ENCODE measurements at places on chromosomes 1 and 21.

GRCh38 chr1:51981555-51981954 is 8.9 kb downstream of the RAB3B start:
- no peak for DNase-seq

GRCh38 chr1:25703041-25703440 is 86.5 kb downstream of the MAN1C1 start:
- DNase-seq, result no peak

DNA sequence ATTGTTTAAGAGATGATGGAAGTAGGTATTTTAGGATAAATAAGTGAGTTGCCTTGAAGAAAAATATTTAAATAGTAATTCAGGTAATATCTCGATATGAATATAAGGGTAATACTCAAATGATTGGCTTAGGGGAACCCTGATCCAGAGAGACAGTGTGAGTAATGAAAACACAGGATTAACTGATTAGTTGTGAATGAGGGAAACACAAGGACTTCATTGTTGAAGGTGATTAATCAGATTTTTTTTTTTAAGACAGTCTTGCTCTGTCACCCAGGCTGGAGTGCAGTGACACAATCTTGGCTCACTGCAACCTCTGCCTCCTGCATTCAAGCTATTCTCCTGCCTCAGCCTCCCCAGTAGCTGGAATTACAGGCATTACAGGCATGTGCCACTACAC is 12.7 kb downstream of the SLC25A33 start:
- no peak for DNase-seq

- no peak for DNase-seq
Measured at GRCh38 chr1:200317236-200317635, 92.6 kb downstream of the ZNF281 start.

- no peak for DNase-seq
Measured at GRCh38 chr1:191971447-191971846, 186.8 kb upstream of the RGS18 start.

DNA sequence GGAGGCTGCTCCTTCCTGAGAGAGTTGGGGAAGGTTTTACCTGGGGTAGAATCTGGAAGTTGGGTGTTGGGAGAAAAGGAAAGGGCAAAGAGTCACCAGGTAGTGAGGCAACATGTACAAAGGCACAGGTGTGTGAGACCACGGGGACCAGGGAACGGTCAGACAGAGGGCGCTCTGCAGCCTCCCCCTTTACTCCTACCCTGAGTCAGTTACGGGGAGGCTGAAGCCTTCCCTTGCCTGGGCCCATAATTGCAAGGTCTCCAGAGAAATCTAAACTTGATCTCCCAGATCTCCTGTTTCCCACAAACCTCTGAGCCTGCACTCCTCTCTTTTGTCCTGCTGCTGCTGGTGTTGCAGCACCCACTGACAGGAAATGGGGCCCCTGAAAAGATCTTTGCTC is 22.0 kb downstream of the CCN1 start:
- DNase-seq, result no peak

GRCh38 chr1:110494522-110495406 is 24.2 kb downstream of the KCNA10 start:
- DNase-seq, result no peak

DNA sequence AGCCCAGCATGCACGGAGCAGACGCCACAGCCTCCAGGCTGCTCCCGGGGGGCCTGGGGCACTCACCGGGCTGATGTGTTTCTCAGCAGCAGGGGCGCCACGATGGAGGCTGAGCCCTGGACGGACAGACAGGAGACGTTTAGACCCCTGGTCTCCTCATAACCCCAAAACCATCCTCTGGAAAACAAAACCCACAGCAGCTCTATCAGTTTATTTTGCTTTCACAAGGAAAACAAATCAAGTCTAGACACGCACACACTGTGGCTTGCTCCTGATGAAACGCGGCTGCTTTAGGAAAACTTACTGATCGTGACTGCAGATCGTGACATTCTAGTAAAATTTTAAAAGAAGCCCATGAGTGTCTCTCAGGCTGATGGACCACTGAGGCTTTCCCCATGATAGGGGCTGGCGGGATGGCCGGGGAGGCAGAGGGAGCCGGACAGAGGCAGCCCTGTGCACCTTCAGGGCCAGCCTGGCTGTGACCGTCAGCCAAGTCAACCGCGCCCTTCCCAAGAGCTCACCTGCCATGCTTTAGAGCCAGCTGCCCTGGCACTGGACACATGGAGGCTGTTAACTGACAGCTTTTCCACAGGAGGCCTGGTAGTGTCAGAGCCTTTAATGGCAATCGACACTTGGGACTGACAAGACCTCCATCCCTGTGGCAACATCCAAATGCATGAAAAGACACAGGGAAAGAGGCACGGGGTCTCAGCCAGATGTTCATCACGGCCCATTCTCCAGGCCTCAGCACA is 5.2 kb downstream of the POFUT2 start:
- DNase-seq, result no peak

DNA sequence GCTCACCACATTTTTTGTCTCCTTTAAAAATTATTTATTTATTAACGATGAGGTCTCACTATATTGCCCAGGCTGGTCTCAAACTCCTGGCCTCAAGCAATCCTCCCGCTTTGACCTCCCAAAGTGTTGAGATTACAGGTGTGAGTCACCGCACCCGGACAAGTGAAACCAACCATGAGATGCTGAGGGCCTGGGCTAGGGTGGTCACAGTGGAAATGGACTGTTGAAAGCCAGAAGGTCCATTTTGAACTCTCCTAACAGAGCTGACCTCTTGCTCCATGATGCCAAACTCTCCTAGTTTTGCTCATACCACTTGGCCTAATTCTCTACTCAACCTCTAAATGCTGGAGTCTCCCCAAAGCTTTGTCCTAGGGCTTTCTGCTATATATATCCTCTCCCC is 109.1 kb downstream of the SLC45A1 start:
- no peak for DNase-seq

GRCh38 chr1:209256766-209257350 is 326.7 kb upstream of the CAMK1G start:
- DNase-seq, result no peak

DNA sequence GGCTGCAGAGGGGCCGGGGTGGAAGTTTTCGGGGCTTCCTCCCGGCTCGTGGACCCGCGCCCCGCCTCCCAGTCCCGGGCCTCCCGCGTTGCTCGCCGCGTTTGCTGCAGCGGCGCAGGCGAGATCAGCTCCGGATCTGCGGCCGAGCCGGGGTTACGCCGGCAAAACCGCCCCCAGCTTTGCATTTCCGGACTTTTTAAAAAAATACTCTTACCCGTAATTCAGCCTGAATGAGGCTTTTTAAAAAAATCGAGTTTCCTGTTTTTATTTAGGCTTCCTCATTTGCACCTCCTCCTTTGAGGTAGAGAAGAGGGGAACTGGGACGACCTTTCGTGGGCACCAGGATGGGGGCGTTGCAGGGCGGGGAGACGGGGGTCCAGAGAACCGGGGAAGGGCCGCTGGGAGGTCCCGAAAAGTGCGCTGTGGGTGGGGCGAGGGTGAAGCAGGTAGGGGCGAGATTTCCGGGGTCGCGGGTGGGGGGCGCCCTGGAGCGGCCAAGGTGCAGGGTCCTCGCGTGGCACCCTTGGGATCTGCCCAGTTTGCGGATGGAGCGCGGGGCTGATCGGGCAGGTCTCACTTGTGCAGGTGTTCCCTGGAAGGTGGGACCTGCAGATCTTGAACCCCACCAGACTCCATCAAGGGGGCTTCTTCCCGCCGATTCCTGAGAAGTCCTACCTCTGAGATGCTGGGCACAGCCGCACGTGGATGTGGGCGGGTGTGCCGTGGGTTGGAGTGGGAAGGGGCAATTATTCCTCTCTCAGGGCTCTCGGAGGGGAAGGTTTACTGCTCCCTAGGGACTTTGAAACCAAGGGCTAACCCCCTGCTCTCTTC is 1.1 kb downstream of the PIK3CD start:
- peak; percentile 82 for DNase-seq

- DNase-seq, result no peak
Measured at GRCh38 chr1:181112071-181112929, 23.8 kb downstream of the IER5 start.

GRCh38 chr1:5267603-5268235 is 613.3 kb downstream of the AJAP1 start:
- no peak for DNase-seq

DNA sequence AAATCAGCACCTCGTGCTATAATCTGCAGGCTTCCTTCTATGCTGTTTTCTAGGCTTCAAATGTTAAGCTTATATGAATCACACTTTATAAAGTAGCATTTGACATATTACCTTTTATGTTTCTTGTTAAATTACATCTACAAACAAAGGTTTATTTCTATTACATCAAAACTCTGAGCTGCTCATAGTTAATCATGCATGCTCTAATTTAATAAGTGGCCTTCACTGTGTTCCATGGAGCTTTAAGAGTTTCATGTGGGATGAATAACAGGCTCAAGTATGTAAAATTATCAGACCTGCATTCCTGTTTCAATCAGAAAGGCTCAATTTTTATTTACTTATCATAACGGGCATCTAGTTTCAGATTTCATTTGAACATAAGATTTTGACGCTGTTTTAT is 13.0 kb downstream of the SLC19A2 start:
- DNase-seq, result no peak

- DNase-seq, result no peak
Measured at GRCh38 chr1:178057141-178057765, 36.7 kb upstream of the RASAL2 start.

DNA sequence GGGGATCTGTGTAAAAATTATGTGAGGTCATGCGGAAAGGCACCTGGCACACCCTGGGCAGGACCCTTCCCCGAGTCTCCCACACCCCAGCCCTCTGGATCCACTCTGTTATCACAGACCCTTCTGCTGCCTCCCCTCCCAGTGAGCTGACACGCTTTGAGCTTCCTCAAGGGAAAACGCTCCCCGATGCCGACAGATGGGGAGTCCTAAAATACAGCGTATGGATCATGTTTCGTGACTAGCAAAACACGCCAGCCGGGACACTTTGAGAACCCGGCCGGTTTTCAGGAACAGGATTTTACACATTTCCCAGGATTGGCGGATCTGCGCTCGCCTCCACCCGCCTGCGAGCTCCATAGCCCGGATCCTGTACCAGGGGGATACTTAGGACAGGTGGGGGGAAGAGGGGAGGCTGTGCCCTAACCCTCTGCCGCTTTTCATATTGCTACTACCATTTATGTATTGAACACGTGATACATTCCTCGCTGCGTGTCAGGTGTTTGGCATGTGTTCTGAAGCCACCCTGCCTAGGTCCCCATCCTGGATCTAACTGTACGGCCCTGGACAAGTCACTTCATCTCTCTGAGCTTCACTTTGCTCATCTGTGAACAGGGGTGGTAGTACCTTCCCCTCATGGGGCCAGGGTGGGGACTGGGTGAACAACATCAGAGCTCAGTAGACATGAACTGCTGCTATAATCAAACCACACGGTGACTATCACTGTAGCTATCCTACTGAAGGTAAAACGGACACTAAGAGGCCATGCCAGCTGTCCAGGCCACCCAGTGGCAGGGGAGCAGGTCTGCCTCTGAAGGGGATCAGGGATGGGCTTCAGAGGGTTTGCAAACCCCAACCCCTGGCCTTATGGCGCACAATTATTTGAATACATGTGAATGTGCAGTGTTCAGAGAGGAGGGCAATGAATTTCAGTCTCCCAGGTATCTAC is 63.2 kb downstream of the SSBP3 start:
- DNase-seq, result no peak

GRCh38 chr1:72540674-72541073 is 258.3 kb upstream of the NEGR1 start:
- no peak for DNase-seq

- DNase-seq, result no peak
Measured at GRCh38 chr21:46122237-46122671, 24.3 kb downstream of the COL6A2 start.

DNA sequence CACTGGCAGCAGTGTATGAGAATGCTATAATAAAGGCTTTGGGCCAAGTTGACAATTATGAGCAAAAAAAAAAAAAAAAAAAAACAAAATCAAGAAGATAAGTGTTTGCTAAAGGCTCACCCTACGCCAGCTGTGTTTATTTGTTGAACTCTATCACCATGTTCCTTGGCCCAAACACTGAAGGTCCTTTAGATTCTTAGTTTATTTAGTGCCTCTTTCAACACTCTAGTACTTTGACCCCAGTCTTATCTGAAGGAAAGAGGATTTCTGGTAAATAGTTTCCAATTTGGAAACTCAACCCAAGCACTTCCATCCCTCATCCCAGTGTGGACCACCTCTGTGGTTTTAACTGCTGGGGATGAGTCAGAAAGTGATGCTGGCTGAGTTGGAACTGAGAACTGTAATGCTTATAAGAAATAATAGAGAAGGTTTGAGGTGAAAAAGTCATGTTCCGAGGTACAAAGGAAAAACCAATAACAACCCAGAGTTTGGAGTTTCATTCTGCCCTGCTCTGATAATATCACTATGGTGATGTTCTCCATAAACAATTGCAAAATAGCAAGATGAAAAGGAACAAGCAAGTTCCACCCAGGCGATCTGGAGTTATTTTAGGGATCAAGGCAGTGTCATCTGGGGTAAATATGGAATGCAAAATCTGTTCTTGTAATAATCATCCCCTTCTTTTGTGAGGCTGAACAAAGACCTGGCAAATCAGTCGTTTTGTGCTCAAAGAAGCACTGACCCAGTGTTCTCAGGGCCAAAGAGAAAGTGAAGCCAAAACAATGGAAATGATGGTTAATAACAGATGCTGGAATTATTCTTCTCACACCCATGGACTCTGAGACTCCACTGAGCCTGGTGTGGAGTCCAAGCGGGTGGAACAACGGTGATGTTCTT is 19.7 kb upstream of the CAPZB start:
- DNase-seq, result no peak

DNA sequence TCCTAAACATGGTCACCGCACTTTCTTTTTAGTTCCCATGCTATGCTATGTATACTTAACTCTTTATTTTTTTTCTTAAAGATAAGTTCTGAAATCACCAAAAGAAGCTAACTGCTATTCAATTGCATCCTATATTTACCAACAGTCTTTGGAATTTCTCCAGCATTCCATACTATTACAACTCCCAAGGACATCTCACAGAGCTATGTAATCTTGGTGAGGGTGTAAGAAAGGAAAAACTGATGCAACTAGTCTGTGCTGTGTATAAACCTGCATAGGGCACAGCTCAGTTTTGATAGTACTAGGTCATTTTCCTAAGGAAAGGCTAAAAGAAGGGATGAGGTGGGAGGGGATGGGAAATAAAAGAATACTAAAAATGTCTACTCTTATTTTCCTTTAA is 78.0 kb downstream of the PTPN14 start:
- DNase-seq, result no peak

- no peak for DNase-seq
Measured at GRCh38 chr1:172268237-172268636, 152.2 kb upstream of the C1orf105 start.

DNA sequence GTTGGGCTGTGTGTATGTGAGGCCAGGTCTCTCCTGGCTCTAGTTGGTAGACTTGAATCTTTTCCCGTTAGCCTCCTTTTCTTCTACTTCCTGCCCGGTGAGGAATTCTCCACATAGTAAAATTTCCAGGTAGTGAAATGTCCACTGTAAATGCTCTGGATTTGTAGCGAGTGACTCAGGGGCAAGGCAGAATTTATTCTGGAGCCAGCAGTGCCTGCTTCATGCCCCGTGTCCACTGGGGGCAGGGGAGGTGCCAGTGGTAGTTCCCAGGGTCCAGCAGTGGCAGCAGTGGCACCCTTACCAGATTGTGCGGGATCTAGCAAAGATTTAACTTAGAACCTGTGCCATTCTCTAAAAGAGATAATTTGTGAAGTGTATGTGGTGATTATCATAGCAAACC is 74.5 kb upstream of the USP24 start:
- DNase-seq, result no peak

GRCh38 chr1:80531182-80531581 is 1269.6 kb upstream of the ADGRL2 start:
- DNase-seq, result no peak

All from CD4-positive, alpha-beta T cell treated with Interleukin-10 for 1 hour (primary cell).